ENCODE measurements at places on chromosomes 5 and 9.

GRCh38 chr9:126719618-126720031, 85.2 kb upstream of the ZBTB43 start:
- DNase-seq, result peak; percentile 71

GRCh38 chr9:130336885-130337284, 71.3 kb downstream of the HMCN2 start:
- no peak for DNase-seq

- no peak for DNase-seq
Observed at GRCh38 chr5:9712911-9713310, 82.8 kb upstream of the TAS2R1 start.

GRCh38 chr5:150674341-150674821, 13.3 kb downstream of the MYOZ3 start:
- no peak for DNase-seq

Measured in cerebellar cortex (tissue), 1 donor.